ENCODE measurements at places on chromosomes 1 and 21. TPM values are rescaled to one million over a fixed set of nuclear protein-coding genes. Genes with fewer than 3 reads are reported as not detected.
A peak's percentile ranks its signal among the peaks of the same experiment; 100 is the strongest.

Gene CASQ1
- total RNA-seq = 2.1 TPM

Gene LEFTY2
- 12.9 TPM for total RNA-seq

Gene SOD1
- 202 TPM for total RNA-seq

GRCh38 chr1:109904105-109904817 is 6.4 kb upstream of the CSF1 start:
- H3K4me3 ChIP-seq = no peak overlapping the region
- peaks cover 8% of the 10 kb centered on the region for H3K27me3 ChIP-seq
- no peaks in the 10 kb centered on the region for H3K36me3 ChIP-seq
- no peak overlapping the region for H3K27ac ChIP-seq
- no peaks in the 10 kb centered on the region for H3K4me1 ChIP-seq
- peak; percentile 36 for DNase-seq

GRCh38 chr1:3736131-3736561 is 16.1 kb upstream of the CCDC27 start:
- H3K36me3 ChIP-seq = peaks cover 7% of the 10 kb centered on the region
- DNase-seq = no peak
- H3K27ac ChIP-seq = no peak overlapping the region

DNA sequence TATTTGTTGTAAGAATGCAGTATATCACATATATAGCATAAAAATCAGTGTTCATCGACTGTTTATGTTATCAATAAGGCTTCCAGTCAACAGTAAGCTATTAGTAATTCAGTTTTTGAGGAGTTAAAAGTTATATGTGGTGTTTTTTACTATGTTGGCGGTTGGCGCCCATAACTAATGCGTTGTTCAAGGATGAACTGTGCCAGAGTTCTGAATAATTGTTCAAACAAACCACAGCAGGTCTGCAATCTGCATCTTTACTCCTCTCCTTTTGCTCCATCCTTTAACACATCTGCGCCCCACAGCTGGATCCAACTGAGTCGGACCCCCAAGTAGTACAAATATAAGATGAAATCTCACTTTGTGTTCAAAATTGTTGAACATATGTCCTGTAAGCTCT is 836.1 kb downstream of the LTN1 start:
- H3K27ac ChIP-seq = no peak overlapping the region
- H3K4me1 ChIP-seq = no peaks in the 10 kb centered on the region
- H3K27me3 ChIP-seq = no peaks in the 10 kb centered on the region
- no peak overlapping the region for H3K4me3 ChIP-seq
- DNase-seq = no peak

DNA sequence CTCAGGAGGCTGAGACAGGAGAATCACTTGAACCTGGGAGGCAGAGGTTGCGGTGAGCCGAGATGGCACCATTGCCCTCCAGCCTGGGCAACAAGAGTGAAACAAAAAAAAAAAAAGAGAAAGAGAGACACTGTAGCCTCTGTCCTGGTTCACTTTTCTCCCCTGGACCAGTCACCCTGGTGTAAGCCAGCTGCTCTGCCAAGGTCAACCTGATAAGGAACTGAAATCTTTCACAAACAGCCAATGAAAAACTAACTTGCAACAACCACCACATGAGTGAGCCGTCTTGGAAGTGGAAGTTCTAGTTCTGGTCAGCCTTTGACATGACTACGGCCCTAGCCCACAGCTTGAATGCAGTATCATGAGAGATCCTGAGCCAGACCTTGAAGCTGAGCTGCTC is 36.8 kb upstream of the CXADR start:
- no peaks in the 10 kb centered on the region for H3K4me1 ChIP-seq
- H3K27me3 ChIP-seq = no peaks in the 10 kb centered on the region
- DNase-seq = no peak
- no peak overlapping the region for H3K27ac ChIP-seq
- no peaks in the 10 kb centered on the region for H3K36me3 ChIP-seq

DNA sequence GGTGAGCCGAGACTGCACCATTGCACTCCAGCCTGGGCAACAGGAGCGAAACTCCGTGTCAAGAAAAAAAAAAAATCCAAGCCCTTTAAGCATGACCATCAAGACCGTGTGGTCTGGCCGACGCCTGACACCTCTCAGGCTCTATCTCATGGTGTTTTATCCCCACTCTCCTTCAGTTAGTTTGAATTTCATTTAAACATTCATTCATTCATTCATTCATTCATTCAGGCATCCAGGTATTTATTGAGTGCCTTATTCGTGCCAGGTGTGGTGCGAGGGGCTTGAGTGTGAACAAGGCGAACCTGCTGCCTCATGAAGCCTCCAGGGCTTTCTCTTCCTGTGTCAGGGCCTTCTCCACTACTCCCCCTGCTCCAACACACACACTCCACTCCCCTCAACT is 22.6 kb upstream of the OPRD1 start:
- no peaks in the 10 kb centered on the region for H3K36me3 ChIP-seq
- H3K4me3 ChIP-seq = no peak overlapping the region
- no peak for DNase-seq
- no peaks in the 10 kb centered on the region for H3K27me3 ChIP-seq
- H3K27ac ChIP-seq = no peak overlapping the region

- H3K27ac ChIP-seq = no peak overlapping the region
- no peak overlapping the region for H3K4me3 ChIP-seq
- no peak for DNase-seq
- no peaks in the 10 kb centered on the region for H3K36me3 ChIP-seq
- no peaks in the 10 kb centered on the region for H3K27me3 ChIP-seq
Observed at GRCh38 chr1:3029991-3030662, 8.9 kb downstream of the ACTRT2 start.

DNA sequence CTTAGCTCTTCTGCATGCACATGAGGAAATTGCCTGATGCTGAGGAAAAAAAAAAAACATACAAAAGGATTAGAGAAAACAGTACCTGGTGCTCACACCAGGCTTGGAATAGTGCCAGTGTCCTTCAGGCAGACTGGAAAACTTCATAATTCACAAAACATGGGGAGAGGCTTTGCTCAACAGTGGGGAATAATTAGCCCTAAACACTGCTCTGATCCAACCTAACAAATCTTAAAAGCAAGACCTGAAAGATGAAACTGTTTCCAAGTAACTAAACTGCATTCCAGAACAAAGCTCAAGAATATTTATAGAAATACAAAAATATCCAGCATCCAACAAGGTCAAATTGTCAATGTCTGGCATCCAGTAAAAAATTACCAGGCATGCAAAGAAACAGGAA is 124.8 kb downstream of the AK5 start:
- H3K27ac ChIP-seq = no peak overlapping the region
- peak; percentile 18 for DNase-seq
- H3K27me3 ChIP-seq = no peaks in the 10 kb centered on the region
- H3K36me3 ChIP-seq = no peaks in the 10 kb centered on the region
- H3K4me3 ChIP-seq = no peak overlapping the region

Data from astrocyte (in vitro differentiated cells and primary cell).